ENCODE measurements at places on chromosomes 5 and 9. TPM values are rescaled to one million over a fixed set of nuclear protein-coding genes. Genes with fewer than 3 reads are reported as not detected.

- DNase-seq: no peak
- peaks cover 55% of the 10 kb centered on the region for H3K4me1 ChIP-seq
- H3K27me3 ChIP-seq: peaks cover 8% of the 10 kb centered on the region
- H3K36me3 ChIP-seq: peaks cover 8% of the 10 kb centered on the region
- H3K4me3 ChIP-seq: no peak overlapping the region
These were observed 217.4 kb downstream of the SLIT3 start for GRCh38 chr5:169083394-169084018.

The PCDHGB5 gene
- 2.6 TPM for total RNA-seq

GRCh38 chr9:135749171-135750045, 47.4 kb downstream of the KCNT1 start:
- H3K4me1 ChIP-seq: no peaks in the 10 kb centered on the region
- no peaks in the 10 kb centered on the region for H3K36me3 ChIP-seq
- H3K27me3 ChIP-seq: peaks cover 3% of the 10 kb centered on the region
- no peak overlapping the region for H3K4me3 ChIP-seq

The CCDC180 gene
- total RNA-seq: 7.0 TPM

DNA sequence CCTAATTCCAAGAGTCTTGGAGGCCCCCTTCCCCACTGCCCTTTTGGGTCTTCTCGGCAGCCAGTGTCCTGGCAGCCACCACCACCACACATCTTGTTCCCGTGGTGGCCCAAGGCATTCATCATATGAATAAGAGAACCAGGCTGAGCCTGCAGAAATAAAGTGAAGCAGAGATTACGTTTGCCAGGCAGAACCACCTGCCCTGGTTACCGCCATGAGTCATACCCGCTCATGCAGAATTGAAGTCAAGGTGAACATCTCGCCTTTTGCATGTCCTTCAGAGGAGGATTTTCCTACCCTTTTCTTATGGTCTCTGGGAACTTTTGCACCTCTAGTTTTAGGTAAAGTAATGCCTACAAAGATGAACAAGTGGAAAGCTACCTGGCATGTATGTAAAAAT, 119.5 kb upstream of the LMX1B start:
- DNase-seq: no peak
- H3K36me3 ChIP-seq: no peaks in the 10 kb centered on the region
- peaks cover 5% of the 10 kb centered on the region for H3K27me3 ChIP-seq
- no peak overlapping the region for H3K27ac ChIP-seq

DNA sequence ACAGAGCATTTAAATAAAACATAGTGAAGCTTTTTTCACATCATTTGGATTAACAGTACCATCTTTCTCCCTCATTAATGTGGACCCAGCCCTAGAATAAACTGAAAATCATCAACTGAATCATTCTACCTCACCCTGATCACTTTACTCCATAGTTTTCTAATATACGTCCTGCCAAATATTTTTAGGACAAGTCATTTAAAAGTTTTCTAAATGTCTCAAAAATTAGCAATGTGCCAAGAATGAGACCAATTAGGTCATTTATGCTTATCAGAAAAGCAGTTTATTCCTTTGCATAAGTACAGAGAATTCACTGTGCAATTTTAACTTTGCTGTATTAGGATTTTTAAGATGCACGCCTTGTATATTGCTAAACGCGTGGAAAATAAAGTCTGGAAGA, 284.4 kb downstream of the PIK3R1 start:
- H3K36me3 ChIP-seq: peaks cover 16% of the 10 kb centered on the region
- no peak for DNase-seq
- no peak overlapping the region for H3K4me3 ChIP-seq
- peaks cover 12% of the 10 kb centered on the region for H3K4me1 ChIP-seq
- H3K27me3 ChIP-seq: no peaks in the 10 kb centered on the region
- no peak overlapping the region for H3K27ac ChIP-seq

- no peak overlapping the region for H3K27ac ChIP-seq
- no peaks in the 10 kb centered on the region for H3K4me1 ChIP-seq
- H3K27me3 ChIP-seq: peaks cover 3% of the 10 kb centered on the region
- no peak overlapping the region for H3K4me3 ChIP-seq
These were observed 12.0 kb upstream of the PHYKPL start for GRCh38 chr5:178244576-178244975.

GRCh38 chr5:135008556-135008955, 25.5 kb downstream of the PITX1 start:
- no peaks in the 10 kb centered on the region for H3K4me1 ChIP-seq
- peaks cover 15% of the 10 kb centered on the region for H3K27me3 ChIP-seq
- H3K4me3 ChIP-seq: no peak overlapping the region
- no peaks in the 10 kb centered on the region for H3K36me3 ChIP-seq

The LCN9 gene
- total RNA-seq: 2.0 TPM

DNA sequence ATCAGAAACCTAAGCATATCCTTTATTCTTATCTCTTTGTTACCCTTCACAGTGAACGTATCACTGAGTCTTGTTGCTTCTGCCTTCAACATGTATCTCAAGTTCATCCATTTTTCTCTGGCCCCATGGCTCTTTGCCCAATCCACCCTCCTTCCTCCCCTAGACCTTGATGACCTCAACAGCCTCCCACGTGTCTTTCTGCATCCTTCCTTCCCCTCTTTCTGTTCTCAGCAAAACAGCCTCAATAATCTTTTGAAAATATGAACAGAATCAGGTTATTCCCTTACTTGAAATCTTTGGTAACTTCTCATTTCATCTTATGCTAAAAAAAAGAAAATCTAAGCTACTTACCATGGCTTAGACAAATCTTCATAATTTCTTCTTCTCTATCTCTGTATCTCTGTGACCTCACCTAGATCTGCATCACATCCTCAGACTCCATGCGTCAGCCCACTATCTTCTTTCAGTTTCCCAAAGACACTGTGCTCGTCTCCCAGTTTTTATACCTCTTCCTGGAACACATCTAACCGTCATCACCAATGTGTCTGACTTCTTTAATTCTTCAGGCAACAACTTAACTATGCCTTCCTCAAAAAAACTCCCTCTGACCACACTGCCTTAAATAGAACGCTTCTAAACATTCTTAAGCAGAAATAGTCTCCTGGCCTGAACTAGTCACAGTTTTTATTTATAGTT, 208.0 kb downstream of the PARP8 start:
- DNase-seq: no peak
- no peaks in the 10 kb centered on the region for H3K4me1 ChIP-seq
- no peak overlapping the region for H3K4me3 ChIP-seq
- H3K27me3 ChIP-seq: peaks cover 29% of the 10 kb centered on the region
- no peaks in the 10 kb centered on the region for H3K36me3 ChIP-seq
- H3K27ac ChIP-seq: no peak overlapping the region

The MRPS2 gene
- total RNA-seq: 50.0 TPM

GRCh38 chr9:115757461-115757860, 396.1 kb upstream of the PAPPA start:
- H3K4me1 ChIP-seq: no peaks in the 10 kb centered on the region
- no peaks in the 10 kb centered on the region for H3K27me3 ChIP-seq
- H3K36me3 ChIP-seq: no peaks in the 10 kb centered on the region
- no peak overlapping the region for H3K27ac ChIP-seq
- DNase-seq: no peak

The AGXT2 gene
- not detected for total RNA-seq

The TMEM174 gene
- total RNA-seq: not detected

GRCh38 chr9:115204904-115205453, 87.0 kb upstream of the TNC start:
- no peaks in the 10 kb centered on the region for H3K36me3 ChIP-seq
- peaks cover 30% of the 10 kb centered on the region for H3K4me1 ChIP-seq
- H3K4me3 ChIP-seq: no peak overlapping the region
- no peak for DNase-seq
- H3K27ac ChIP-seq: no peak overlapping the region
- H3K27me3 ChIP-seq: peaks cover 17% of the 10 kb centered on the region

DNA sequence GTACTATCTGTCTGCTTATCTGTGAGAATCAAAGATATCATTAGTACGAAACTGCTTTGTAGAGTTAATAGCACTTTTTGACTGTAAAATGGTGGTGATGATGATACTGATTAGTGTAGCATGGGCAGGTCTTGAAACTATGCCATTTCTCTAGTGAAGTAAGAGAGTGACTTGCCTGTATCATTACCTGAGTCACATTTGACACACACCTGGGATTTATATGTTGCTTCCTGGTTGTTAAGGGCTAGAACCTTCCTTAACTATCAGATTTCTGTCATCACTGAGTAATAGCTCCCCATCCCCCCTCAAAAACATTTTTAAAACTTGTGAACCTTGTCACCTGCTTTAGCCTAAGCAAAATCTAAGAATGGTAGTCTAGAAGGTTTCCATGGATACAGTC, 135.6 kb upstream of the RORB start:
- no peak for DNase-seq
- H3K27ac ChIP-seq: no peak overlapping the region
- no peak overlapping the region for H3K4me3 ChIP-seq
- H3K27me3 ChIP-seq: peaks cover 16% of the 10 kb centered on the region

GRCh38 chr9:107627781-107628180, 138.2 kb upstream of the KLF4 start:
- peak overlapping the region; percentile 26 for H3K27ac ChIP-seq
- H3K4me1 ChIP-seq: peaks cover 27% of the 10 kb centered on the region
- H3K27me3 ChIP-seq: peaks cover 10% of the 10 kb centered on the region
- no peak overlapping the region for H3K4me3 ChIP-seq

The RANBP17 gene
- total RNA-seq: 22.0 TPM

DNA sequence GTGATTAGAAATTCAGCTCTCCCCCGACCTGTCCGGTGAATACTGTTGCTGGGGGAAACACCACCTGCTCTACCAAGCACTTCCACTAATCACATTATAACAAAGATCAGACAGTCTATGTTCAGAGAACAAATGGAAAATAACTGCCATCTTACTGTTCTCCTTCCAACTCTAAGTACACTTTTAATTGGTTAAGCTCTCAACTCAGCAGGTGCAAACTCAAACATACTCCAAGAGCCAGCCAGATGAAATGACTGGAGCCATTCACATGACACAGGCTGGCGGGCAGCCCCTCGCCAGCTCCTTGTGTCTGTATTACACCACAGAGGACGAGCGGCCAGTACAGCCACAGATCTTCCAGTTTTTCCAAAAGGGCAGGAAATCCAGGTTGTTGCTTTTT, 16.1 kb downstream of the LIFR start:
- H3K27ac ChIP-seq: no peak overlapping the region
- H3K36me3 ChIP-seq: no peaks in the 10 kb centered on the region
- no peak for DNase-seq

DNA sequence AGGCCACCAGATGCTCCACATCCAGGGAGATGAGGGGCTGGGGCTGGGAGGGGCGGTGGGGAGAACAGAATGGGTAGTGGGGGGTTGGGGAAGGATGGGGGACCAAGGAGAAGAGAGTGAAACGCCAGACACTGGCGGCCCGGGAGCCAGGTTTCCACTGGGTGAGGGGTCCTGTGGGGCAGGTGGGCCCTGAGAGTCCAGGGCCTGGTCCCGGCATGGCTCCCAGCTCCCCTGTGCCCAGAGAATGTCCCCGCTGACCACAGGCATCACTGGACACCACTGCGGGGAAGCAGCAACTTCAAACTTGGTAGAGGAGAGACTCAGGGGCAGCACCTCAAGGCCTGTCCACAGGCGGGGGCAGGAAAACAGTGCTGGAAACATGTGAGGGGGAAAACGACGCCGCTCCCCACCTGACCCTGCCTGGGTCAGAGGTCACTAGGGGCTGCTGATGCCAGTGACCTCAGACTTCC, 13.2 kb downstream of the NINJ1 start:
- H3K27me3 ChIP-seq: peaks cover 3% of the 10 kb centered on the region
- no peak overlapping the region for H3K4me3 ChIP-seq
- peaks cover 6% of the 10 kb centered on the region for H3K4me1 ChIP-seq
- no peak overlapping the region for H3K27ac ChIP-seq
- peaks cover 5% of the 10 kb centered on the region for H3K36me3 ChIP-seq

- no peaks in the 10 kb centered on the region for H3K4me1 ChIP-seq
- no peaks in the 10 kb centered on the region for H3K27me3 ChIP-seq
- H3K4me3 ChIP-seq: no peak overlapping the region
- no peak overlapping the region for H3K27ac ChIP-seq
- no peak for DNase-seq
- H3K36me3 ChIP-seq: peaks cover 26% of the 10 kb centered on the region
These were observed 18.4 kb downstream of the TRIM36 start for GRCh38 chr5:115151208-115151805.

GRCh38 chr5:38344891-38345290, 86.5 kb downstream of the EGFLAM start:
- no peaks in the 10 kb centered on the region for H3K4me1 ChIP-seq
- no peaks in the 10 kb centered on the region for H3K36me3 ChIP-seq
- H3K27ac ChIP-seq: no peak overlapping the region
- no peak overlapping the region for H3K4me3 ChIP-seq

GRCh38 chr9:122394265-122395125, 23.7 kb downstream of the PTGS1 start:
- no peak overlapping the region for H3K4me3 ChIP-seq
- H3K4me1 ChIP-seq: peaks cover 4% of the 10 kb centered on the region
- peak; percentile 53 for DNase-seq

The GZMA gene
- total RNA-seq: not detected

- no peak overlapping the region for H3K27ac ChIP-seq
- no peaks in the 10 kb centered on the region for H3K4me1 ChIP-seq
- H3K27me3 ChIP-seq: peaks cover 18% of the 10 kb centered on the region
- H3K4me3 ChIP-seq: no peak overlapping the region
These were observed 29.6 kb upstream of the XPA start for GRCh38 chr9:97726716-97727115.

- no peaks in the 10 kb centered on the region for H3K36me3 ChIP-seq
- H3K4me1 ChIP-seq: no peaks in the 10 kb centered on the region
- no peak for DNase-seq
- H3K27ac ChIP-seq: no peak overlapping the region
These were observed 169.7 kb downstream of the CDH10 start for GRCh38 chr5:24475101-24475500.

- no peak overlapping the region for H3K27ac ChIP-seq
- H3K36me3 ChIP-seq: no peaks in the 10 kb centered on the region
- DNase-seq: no peak
- H3K4me1 ChIP-seq: peaks cover 4% of the 10 kb centered on the region
These were observed 15.9 kb upstream of the SLC2A6 start for GRCh38 chr9:133494636-133495326.

DNA sequence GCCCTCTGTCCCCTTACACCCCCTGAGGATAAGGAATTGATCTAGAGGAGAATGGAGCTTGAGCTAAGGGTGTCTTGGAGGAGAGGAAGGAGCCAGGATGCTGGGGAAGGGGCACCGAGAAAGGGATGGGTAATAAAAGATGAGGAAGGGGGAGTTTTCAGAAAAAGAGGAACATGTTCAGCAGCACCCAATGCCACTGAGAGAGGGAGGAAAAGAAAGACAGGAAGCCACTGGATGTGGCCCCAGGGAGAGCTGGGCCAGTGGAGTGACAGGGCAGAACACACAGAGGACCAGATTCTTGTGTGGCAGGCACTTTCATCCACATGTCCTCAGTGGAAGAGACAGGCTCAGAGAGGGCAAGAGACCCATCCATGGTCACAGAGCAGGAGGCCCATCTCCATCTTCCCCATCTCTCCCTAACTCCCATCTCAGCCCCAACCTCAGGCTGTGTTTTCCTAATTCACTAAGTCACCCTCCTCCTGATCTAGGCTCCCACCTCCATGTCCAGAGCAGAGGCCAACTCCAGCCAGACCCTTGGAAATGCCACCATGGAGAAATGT, 7.2 kb downstream of the PFN3 start:
- H3K4me1 ChIP-seq: peaks cover 21% of the 10 kb centered on the region
- no peak overlapping the region for H3K27ac ChIP-seq
- H3K27me3 ChIP-seq: peaks cover 9% of the 10 kb centered on the region
- no peak for DNase-seq

Data from type B pancreatic cell (in vitro differentiated cells).